ENCODE measurements at places on chromosomes 16 and 17. TPM values are rescaled to one million over a fixed set of nuclear protein-coding genes. Genes with fewer than 3 reads are reported as not detected.

- peak; percentile 64 for DNase-seq
Observed at GRCh38 chr17:39617446-39618245, 9.1 kb upstream of the PPP1R1B start.

- DNase-seq = peak; percentile 57
Observed at GRCh38 chr17:74760404-74761105, 12.1 kb downstream of the NHERF1 start.

- DNase-seq = no peak
Observed at GRCh38 chr17:50699410-50699809, 8.3 kb downstream of the ANKRD40 start.

- peak; percentile 94 for DNase-seq
Observed at GRCh38 chr17:44587339-44587738, 30.1 kb downstream of the FZD2 start.

GRCh38 chr16:71626858-71627213 lies 852 bp downstream of the MARVELD3 start:
- no peak for DNase-seq

DNA sequence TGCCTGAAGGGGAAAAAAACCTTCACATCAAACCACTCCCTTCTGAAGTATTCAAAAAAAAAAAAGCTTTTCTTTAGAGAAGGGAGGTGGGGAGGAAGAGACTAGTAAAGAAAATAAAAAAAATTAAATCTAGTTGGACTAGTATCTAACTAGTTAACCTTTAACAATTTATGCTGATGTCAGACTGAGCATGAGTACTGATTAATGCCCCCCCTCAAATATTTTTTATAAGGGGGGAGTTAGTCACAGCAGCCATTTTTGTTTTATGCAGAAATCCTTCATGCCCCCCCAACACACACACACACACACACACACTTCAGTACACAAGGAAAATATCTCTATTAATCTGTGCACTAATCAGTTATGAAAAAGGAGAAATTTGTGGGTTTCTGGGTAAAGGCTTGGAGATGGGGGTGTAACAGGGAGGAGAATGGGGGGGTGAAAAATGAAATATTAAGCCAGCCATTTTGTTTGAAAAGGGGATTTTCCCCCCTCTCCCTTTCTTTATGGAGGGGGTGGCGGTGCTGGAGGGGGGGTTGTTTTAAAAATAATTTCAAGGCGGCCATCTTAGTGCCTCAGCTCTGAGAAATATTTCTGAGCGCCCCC lies 4.7 kb upstream of the CHD3 start:
- no peak for DNase-seq

DNA sequence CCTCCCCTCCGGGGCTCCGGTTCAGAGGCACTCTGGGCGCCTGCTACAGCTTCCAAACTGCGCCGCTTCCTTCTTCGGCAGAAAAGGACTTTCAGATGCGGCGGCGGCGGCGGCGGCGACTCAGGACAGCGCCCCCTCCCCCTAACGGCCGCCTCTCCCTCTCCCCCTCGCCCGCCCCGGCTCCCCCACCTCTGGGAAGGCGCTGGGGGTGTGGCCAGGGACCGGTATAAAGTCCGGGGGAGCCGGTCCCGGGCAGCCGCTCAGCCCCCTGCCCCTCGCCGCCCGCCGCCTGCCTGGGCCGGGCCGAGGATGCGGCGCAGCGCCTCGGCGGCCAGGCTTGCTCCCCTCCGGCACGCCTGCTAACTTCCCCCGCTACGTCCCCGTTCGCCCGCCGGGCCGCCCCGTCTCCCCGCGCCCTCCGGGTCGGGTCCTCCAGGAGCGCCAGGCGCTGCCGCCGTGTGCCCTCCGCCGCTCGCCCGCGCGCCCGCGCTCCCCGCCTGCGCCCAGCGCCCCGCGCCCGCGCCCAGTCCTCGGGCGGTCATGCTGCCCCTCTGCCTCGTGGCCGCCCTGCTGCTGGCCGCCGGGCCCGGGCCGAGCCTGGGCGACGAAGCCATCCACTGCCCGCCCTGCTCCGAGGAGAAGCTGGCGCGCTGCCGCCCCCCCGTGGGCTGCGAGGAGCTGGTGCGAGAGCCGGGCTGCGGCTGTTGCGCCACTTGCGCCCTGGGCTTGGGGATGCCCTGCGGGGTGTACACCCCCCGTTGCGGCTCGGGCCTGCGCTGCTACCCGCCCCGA lies at the start of gene IGFBP4:
TSS of gene IGFBP4 (plus strand) at position 255 of the 792 bp plus-strand sequence. CDS start at position 541, 286 bp downstream.
- peak; percentile 69 for DNase-seq

Gene CCDC92B
- not detected for total RNA-seq

Gene CSH1
- total RNA-seq = not detected

Gene ST6GALNAC1
- not detected for total RNA-seq

Gene DHX40
- 50.1 TPM for total RNA-seq

Data from M059J (cell line).